ENCODE measurements at places on chromosomes 3 and 15.

- DNase-seq: no peak
These were observed at the start of gene GCNT3 for GRCh38 chr15:59611276-59612260. Gene GCNT3 (plus strand): TSS chr15:59611783. CDS start chr15:59618239, 6,456 bp downstream.

DNA sequence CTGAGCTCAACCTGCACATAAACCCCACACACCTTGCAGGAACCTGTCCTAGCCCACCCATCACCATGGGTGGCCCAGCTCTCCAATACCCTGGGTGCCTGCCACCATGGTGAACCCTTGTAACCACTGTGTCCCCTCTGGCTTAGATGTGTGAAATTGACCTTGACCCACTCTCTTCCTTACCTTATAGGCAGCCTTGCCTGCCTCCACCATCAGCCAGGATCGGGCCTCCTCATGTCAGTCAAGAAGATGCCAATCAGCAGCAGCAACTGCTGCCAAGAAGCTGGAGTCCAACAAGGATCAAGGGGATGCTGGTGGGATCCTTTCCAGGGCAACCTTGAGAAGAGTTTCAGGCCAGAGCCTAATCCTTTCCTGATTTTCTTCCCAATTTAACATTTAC, 8.8 kb upstream of the CYP11A1 start:
- DNase-seq: no peak

DNA sequence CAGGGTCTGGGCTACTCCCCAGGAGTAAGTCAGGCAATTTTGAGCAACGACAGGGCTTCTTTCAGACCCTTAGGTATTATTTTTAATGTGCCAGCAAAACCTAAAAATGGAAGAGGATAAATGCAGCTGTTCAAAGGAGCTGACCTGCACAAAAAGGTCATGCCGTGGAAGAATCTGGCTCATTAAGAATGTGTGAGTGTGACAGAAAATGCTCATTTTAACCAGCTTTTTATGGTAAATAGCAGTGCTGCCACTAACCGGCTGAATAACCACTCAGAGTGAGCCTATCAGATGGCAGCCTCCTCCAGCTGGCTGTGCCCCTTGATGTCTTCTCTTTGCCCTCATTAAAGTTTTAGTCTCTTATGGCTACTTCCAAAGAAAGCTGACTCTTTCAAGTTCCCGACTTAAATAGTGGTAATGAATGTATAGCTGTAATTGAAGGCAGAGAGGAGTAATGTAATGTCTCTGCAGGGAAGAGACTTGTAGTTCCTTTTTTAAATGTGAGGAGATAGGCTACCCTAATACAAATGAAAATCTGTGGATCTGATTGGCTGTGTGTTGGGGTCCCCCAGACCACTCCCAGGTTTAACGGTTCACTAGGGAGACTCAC, 9.5 kb upstream of the FSTL1 start:
- DNase-seq: no peak

DNA sequence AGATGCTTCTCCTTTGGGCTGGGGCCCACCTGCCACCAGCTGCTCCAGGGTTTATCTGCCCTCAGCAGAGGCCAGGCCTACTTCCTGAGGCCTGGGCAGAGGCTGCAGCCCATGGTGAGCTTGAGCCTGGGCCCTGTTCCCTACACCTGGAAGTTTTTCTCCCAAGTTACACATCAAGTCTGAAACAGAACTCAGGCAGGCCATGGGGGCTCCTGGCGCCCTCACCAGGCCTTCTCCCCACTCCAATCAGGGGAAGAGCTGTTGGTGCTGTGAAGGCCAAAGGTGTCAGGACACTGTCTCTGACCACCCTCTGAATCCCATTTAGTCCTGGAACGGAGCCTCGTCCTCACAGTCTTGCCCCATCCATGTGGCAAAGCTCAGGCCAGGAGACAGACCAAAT, 7.3 kb downstream of the VWA5B2 start:
- DNase-seq: no peak

GRCh38 chr3:19598870-19599269, 335.1 kb downstream of the EFHB start:
- DNase-seq: no peak

DNA sequence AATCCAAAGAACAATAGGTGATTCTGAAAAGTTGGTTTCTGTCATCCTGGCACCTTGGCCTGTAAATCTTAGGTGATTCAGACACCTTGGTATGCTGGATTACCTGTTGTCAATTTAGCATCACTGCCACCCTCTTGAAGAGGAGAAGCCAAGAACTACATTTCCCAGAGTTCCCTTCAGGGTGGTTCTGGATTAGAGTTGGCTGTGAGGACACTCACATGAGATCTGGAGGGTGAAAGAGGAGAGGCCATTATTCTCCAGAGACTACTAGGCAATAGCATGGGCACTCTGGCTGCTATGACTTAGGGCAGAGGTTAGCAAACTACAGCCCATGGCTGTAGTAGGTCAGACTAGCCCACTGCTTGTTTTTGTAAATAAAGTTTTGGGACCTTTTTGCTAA, 41.7 kb upstream of the CORO2B start:
- no peak for DNase-seq

- no peak for DNase-seq
These were observed 184.4 kb upstream of the BHLHE40 start for GRCh38 chr3:4794798-4795197.

DNA sequence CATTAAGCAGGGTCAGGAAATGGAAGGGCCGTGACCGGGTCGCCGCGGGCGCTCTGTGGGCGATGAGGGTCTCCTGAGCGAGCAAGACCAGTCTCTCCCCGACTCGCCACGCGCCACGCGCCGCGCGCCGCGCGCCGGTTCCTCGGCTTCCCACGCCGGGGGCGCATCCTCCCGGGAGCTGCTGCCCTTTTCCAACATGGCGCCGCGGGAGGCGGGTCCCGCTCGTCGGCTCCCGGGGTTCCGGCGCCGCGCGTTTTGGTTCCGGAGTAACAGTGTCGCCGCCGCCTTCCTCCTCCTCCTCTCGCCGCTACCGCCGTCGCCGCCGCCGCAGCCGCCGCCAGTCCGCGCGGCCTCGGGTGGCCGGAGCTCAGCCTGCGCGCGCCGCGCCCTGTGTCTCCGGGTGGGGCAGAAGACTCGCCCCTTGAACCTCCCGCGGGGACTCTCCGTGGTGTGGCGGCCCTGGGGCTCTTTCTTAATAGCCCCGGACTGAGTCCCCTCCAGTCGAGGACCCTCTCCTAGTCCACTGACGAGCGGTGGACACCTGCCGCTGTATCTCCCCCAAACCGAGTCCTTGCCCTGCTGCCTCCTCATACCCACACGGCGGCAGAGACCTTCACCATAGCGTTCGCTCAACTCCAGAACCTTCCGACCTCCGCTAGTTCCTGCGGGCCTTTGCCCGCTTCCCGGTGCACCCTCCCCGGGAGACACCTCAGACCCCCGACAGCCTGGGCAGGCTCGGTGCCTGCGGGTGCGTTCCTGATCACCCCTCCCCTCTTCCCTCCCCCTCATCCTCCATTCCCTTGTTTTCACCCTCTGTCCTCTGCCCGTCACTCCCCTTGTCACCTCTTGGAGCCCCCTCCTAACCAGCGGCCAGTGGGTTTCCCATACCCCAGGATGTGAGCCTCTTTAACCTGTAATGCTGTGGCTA, at the start of gene MAP2K5:
MAP2K5 (plus strand) TSS at position 284 of the 928 bp plus-strand sequence; CDS start at position 917, 633 bp downstream.
- DNase-seq: peak; percentile 82

DNA sequence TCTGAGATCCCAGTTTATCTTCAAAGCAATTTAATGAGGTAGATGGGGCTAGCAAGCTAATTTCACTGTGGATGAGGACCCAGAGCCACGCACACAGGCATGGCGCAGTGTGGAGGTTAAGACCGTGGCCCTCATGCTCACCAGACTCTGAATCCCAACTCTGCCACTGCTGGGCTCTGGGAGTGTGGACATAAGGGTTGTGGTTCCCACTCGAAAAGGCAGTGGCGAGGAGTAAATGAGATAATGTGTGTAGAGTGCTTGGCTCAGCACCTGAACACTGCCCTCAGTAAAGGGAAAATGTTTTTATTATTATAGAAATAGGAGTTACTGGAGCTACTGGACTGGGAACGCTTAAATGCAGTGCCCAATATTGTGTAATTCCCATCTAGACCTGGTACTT, 243.5 kb upstream of the TPM1 start:
- DNase-seq: no peak

DNA sequence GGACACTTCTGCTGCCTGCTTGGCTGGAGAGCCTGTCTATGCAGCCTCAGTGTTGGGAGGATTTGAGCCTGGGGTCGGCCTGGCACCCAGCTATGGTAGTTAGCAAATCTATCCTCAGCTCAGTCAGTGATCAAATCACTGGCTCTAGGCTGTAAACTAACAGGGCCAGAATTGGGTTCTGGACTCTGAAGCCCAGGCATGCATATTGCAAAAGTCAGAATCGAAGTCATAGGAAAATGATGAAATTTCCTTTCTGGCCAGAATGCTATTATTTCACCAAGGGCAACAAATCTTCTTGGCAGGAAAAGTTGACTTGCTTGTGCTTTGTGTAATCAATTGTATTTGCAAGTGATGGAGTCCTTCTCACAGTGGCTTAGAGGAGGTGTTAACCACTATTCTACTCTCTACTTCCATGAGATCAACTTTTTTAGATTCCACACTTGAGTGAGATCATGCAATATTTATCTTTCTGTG, 482.6 kb upstream of the TPRG1 start:
- DNase-seq: no peak

DNA sequence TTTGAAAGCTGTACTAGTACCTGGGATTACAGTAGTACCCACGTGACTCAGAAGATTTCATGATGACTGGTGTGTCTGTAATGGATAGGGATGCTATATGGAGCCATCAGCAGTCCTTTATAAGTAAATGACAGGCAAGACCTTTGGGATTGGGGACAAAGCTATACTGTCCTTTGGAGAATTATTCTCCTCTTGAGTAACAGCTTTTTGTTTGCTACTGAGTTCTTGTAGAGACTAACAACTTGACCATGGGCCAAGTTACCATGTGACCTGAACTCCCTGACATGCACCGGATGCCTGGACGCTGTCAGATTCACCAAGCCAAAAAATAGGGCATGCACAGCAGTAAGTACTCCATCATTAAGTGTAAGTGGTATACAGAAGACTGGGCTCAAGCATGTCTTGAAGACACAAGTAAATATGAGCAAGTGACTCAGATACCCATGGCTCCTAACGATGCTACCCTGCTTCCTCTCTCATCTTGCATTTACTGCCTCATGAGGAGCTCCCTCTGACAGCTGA, 12.9 kb downstream of the SEC11A start:
- DNase-seq: no peak

DNA sequence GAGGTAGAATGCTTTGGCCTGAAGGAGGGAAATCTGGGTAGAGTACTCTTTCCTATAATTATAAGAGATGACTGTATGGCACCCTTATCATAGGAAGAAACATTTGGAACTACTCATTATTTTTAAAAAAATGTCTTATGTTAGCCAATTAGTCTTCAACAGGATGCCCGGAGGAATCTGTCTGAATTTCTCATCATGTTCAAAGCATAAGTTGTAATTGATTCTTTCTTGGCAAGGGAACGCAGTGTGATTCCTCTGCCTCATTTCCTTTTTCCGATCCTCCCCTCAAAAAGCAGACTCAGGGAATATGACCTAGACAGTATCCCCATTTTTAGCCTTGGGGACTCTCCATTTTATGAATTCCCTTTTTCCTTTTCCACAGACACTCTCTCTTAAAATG, 165.1 kb downstream of the IL5RA start:
- DNase-seq: no peak

DNA sequence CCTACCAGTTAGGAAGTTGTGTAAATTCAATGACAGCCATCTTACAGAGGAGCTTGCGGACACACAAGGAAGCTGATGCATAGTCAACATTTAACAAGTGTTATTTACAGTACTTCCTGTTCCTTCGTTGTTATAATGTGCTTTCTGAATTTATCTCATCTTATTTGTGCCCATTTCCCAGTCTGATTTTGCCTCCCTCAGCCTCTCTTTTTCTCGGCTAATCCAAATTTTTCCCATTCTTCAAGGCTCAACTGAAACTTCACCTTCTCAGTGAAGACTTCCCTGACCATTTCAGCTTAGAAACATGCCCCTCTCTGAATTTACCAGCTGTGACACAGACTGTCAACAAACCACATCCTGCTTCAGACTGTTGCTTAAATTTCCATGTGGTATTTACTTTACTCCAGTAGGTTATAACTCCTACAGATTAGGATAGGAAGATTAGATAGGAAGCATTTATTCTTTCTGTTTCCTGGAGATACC, 55.7 kb upstream of the CP start:
- DNase-seq: peak; percentile 54

- DNase-seq: no peak
These were observed 101.7 kb upstream of the TP63 start for GRCh38 chr3:189529468-189529867.

- DNase-seq: no peak
These were observed 83.3 kb upstream of the IGSF10 start for GRCh38 chr3:151544164-151544548.

GRCh38 chr3:50474717-50475116, 28.7 kb downstream of the CACNA2D2 start:
- DNase-seq: no peak

DNA sequence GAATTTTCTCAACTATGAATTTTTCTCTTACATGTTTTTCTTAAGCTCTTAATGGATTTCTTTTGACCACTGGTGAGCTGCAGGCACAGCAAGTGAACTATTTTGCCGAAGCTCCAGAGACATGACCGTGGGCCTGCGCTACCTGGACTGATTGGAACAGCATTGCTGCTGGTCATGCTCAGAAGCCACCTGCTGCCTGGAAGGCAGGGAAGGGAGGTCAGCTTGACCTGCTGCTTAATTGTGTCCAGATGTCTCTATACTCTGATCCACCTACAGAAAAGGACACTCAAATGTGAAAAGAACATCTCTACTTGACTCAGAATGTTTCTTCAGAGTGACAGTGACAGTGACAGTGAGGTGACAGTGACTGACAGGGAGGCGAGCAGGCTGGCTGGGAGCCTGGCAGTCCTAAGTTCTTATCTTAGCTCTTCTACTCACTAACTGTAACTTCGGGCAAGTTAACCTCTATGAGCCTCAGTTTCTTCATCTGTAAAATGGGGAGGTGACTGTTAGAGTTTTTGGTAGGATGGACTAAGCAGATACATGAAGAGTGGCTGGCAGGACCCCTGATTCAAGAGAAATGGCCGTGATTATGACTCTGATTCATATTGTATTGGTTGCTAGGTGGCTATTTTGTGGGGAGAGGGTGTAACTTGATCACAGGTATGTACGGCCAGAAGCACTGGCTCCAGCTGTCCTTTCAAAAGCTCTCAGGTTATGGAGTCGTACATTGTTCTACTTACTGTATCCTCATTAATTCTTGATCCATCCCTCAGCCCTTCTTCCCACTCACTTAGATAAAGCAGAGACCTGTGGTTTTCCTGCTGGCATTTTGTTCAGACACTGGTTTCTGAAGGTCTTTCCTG, 54.8 kb upstream of the DLG1 start:
- DNase-seq: no peak

GRCh38 chr15:38576837-38577236, 12.2 kb upstream of the RASGRP1 start:
- no peak for DNase-seq

- DNase-seq: no peak
These were observed 12.6 kb downstream of the TMEM43 start for GRCh38 chr3:14137445-14137844.
